ENCODE measurements at places on chromosomes 5 and 9. TPM values are rescaled to one million over a fixed set of nuclear protein-coding genes. Genes with fewer than 3 reads are reported as not detected.

Gene SOWAHA
- total RNA-seq = not detected

Gene NR6A1
- total RNA-seq = 1.0 TPM

Gene SV2C
- total RNA-seq = 0.44 TPM

Gene UNC5A
- total RNA-seq = not detected

Gene CNTNAP3
- total RNA-seq = 9.9 TPM

Gene CCNI2
- 0.08 TPM for total RNA-seq

Gene CD74
- total RNA-seq = 251 TPM
